ENCODE measurements at places on chromosomes 2 and 18.

DNA sequence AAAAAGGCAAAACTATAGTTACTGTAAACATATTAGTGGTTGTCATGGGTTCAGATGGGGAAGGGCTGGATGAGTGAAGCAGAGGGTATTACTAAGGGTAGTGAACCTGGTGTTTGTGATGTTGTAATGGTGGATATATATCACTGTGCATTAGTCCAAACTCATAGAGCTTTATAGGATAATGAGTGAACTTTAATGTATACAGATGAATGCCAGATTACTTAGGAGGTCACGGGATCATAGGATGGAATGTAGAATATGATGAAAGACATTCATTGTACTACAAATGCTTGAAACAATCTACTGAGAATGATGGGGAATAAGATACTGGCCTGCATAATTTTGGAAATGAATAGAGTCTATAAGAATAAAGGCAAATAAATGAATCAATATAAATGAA is 226.7 kb upstream of the ZNF804A start:
- DNase-seq, result no peak

DNA sequence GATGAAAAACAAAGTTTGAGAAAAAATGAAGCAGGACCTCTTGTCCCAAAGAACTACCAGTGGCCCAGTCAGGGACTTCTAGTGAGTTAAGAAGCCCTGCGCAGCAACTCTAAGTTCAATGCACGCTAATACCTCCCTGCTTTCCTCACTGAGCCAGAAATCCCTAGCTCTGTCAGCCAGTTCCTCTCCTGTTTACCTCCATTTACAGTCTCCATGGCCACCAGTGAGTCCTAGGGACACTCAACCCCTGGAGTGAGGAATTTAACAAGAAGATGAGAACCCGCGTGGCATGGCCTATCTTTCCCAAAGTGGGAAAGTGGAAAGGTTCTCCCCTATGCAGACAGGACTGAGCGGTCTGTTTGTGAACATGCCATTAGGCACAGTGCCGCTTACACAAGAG is 31.0 kb downstream of the MRPL33 start:
- DNase-seq, result no peak

- DNase-seq, result no peak
These were observed 190.0 kb downstream of the CYRIA start for GRCh38 chr2:16475586-16475985.

- DNase-seq, result no peak
These were observed 82.7 kb upstream of the SLC35G4 start for GRCh38 chr18:11526675-11527074.

DNA sequence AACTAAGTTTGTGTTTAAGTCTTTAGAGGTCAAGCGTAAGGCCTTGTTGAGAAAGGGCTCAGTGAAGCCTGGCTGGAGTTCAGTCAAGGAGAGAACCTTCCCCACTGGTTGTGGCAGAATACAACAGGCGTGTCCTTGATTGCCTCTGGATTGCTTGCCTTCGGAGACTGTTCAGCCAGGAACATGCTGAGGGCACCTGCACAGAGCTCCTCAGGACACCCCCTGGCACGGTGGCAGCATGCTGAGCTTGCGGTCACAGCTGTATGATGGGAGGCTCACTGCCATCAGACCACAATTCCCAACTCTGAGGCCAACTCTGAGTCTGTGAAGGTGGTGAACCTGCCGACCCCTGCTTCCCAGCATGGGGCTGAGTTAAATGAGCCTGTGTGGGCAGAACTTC is 130.0 kb downstream of the LPIN1 start:
- no peak for DNase-seq

- DNase-seq, result no peak
These were observed 7.9 kb downstream of the CLHC1 start for GRCh38 chr2:55223958-55224760.

DNA sequence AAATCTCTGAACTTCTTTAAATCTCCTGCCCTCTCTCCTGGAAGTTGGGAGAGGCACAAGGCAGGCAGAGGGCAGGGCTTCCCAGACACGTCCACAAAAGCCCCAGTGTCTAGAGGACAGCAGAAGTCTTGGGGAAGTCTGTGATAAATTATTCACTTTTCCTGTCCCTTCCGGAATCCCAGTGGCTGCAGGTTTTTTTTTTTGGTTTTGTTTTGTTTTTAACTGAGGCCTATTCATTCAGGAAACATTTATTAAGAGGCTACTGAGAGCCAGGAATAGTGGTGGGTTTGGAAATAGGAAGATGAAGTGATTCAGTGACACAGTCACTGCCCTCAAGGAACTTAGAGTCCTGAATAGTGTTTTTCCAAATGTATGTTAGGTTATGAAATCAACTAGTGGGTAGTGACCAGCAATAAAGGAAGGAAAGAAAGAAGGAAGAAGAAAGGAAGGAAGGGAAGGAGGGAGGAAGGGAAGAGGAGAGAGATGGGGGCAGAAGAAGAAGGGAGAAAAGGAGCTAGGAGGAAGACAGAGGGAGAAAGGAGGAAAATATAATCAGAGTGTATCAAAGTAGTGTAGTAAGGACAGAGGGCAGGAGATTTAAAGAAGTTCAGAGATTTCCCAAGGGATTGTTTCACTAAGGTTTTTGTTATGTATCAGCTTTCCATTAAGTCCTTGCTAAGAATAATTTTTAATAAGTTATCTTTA is 98.9 kb upstream of the ZFP36L2 start:
- no peak for DNase-seq

GRCh38 chr2:83323038-83323437 is 1136.0 kb downstream of the SUCLG1 start:
- no peak for DNase-seq

GRCh38 chr2:57291209-57291608 is 755.4 kb upstream of the VRK2 start:
- DNase-seq, result no peak

GRCh38 chr2:113734185-113734584 is 22.3 kb downstream of the SLC35F5 start:
- no peak for DNase-seq

DNA sequence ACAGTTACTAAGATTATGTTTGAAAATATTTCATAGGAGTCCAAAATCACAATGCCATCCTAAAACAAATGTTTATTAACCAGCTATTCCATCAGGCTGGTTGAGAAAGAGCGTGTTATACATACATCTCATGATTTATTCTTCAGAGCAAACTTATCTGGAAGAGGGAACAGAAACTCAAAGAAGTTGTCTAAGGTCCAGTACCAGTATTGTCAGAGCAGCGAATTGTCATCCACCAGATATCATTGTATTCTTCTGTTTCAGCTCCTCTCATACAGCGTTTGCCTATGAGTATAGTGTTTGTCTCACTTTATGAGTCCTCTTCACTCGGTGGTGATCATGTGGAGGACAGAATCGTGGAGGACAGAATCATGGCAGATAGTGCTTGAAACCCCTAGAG is 238.2 kb downstream of the OSR1 start:
- DNase-seq, result no peak

GRCh38 chr18:60506682-60507081 is 134.1 kb upstream of the MC4R start:
- no peak for DNase-seq
